Fibroblast of mammary gland (primary cell): ENCODE measurements at places on chromosomes 11 and 22.

GRCh38 chr11:92332986-92333385 lies 108.4 kb downstream of the FAT3 start:
- peak; percentile 41 for DNase-seq

- DNase-seq = peak; percentile 88
Measured at GRCh38 chr22:45452565-45453379, 39.3 kb downstream of the RIBC2 start.

GRCh38 chr22:44459041-44459440 lies 39.0 kb downstream of the RTL6 start:
- DNase-seq = no peak

DNA sequence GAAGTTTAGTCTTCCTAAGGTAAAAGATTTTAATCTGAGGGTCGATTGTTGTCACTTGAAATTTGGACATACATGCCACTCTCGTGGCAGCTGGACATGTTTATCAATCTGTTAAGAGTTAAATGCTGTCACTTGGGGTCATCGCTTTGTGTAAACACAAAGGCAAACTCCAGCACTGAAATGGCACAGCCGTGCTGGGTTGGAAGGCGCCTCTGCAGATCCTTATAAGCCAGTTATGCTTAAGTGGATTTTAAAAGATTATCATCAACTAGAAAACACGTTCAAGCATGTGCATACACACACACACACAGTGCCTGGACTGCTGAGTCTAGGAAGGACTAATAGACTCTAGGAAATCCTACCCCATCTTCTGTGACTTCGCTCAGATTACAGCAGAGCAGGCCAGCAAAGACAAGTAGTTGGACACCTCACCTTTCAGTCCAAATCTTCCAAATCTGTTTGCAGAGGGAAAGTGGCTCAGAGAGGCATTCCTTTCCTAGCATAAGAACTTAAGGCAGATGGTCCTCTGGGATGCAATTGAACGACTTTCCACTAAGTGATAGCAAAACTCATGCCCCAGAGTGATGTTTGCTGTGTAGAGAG lies 83.7 kb downstream of the CACNG2 start:
- no peak for DNase-seq

DNA sequence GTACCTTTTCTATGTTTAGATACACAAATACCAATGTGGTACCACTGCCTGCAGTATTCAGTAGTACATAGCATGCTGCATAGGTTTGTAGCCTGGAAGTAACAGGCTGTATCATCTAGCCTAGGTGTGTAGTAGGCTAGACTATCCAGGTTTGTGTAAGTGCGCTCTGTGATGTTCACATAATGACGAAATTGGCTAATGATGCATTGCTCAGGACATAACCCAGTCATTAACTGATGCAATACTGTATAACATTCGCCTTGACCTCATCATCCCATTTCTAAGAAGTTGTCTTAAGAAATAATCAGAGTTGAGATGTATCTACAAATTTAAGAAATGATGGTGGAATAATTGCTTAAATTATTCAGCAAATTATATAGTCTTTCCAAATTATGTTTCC lies 116.0 kb upstream of the TIMP3 start:
- peak; percentile 15 for DNase-seq

- no peak for DNase-seq
Measured at GRCh38 chr22:20533095-20533878, 25.9 kb downstream of the MED15 start.

GRCh38 chr22:47448231-47449223 lies 686.1 kb downstream of the TBC1D22A start:
- no peak for DNase-seq

- DNase-seq = no peak
Measured at GRCh38 chr22:49664891-49665290, 162.8 kb downstream of the BRD1 start.

DNA sequence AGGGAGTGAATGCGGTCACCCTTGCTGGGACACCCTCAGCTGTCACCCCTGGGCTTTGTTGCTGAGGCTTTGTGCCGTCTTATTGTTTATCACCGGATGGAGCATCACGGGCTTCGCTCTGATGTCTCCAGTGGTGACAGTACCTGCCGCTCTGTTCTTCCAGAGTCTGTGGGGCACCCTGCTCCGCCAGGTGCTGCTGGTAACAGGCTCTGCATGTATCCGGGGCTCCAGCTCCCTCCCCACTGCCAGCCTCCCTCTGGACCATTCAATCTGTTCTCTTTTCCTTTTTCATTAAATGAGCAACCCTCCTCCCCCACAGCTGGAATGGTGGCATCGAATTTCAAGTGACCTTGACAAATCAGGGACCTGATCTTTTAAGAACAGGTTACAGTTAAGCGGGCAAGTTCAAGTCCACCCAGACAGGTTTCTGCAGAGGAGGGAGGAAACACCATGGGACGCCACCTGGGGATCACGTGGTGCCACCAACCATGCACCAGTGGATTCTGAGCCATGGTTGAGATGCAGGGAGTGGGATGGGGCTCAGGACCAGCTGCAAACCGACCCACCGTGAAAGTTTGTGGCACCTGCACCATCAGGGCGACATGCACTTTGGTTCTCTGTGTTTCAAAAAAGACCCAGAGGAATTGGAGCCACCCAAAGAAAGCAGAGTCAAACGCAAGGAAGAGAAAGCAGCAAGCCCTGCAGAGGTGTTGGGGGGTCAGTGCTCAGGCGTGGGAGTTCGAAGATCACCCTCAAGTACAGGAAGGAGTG lies 89.3 kb downstream of the BCR start:
- DNase-seq = no peak

DNA sequence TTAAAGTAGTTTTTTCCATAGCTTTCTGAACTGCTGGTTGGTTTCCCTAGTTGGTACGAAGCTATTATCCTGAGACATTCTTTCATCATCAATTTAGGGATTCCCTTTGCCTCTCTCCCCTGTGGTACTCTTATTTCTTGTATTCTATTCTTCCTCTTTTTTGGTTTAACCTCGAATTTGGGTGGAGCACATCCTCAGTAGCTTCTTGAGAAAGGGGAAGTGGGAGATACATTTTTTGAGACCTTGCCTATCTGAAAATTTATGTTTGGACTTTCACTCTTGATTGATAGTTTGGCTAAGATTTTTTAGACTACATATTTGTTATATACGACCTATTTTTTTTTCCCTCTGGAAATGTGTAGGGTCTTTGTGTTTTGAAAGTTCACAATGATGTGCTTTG lies 121.7 kb upstream of the ZBED5 start:
- DNase-seq = no peak

GRCh38 chr11:12822392-12823022 lies 148.3 kb downstream of the TEAD1 start:
- no peak for DNase-seq

- no peak for DNase-seq
Measured at GRCh38 chr11:68082481-68082880, 38.7 kb downstream of the CHKA start.

GRCh38 chr11:88469561-88470225 lies 132.2 kb upstream of the CTSC start:
- DNase-seq = no peak

DNA sequence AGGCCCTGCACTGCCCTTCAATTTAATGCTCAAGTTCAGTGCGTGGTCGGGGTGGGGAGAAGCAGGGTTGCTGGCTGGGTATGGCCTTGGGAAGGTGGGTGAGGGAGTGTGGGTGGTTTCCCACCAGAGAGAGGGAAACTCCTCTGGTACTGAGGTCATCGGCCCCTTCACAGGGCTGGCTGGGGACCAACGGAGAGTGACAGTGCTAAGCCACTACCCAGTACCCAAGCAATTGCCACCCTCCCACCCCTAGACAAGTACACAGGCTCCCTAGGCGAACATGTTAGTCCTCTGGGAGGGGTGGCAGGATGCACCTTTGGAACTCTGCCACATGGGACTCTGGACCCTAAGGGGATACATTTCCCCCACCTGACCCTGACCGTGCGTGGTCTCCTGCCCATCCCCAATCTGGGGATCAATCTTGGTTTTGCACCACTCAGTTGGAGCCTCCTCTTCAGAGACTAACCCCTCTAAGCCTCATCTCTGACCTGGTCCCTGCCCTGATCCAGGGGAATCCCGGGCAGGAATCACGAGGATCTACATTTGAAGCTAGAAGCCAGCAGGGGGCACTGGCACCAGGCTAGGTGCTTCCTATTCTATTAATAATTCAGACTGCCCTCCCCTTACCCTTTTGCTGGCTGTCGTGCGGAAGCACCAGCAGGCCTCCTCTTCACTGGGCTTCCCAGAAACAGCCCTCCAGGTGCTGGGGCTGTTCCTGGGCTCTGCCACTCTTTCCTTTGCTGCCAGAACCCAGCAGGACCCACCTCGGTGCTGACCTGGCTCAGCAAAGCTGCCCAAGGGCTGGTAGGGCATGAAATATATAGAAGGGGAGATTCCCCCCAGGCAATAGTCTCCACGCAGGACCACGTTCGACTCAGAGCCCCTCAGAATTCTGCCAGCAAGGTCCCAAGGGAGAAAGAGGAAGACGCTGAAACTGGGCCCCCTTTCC lies 377.7 kb downstream of the TENM4 start:
- peak; percentile 49 for DNase-seq

DNA sequence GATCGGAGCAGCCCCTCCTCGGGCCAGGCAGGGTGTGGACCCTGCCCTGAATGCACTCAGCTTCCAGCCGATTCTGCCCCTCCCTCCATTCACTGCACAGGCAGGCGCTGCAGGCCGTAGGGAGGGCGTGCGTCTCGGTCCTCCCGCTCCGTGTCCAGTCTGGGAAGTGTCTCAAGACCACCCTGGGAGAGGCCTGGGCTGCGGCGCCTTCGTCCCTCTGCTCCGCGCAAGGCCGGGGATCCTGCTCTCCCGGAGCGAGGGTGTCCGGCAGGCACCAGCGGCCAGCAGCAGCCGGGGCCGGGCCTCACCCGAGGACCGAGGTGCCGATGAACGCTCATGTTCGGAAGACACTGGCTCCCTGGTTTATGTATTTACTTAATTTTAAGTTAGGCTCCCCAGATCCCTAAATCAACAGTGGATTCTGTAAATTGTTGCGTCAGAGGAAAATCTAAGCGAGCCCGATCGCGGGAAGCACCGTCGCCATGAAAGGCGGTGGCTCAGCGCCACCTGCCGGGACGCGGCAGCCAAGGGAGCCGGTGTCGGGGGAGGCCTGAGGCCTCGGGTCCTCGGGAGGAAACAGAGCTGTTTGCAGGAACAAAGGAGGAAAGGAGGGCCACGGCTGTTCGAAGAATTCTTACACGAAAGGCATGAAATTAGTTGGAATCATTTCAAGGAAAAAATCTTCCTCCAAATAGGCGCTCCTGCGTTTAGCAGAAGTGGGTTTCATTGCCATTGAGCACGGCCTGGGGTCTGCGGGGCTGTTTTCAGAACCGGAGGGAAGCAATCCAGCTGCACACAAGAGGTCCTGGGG lies 195.3 kb downstream of the BRD1 start:
- DNase-seq = peak; percentile 28

- DNase-seq = no peak
Measured at GRCh38 chr11:28417601-28418323, 309.6 kb downstream of the METTL15 start.

DNA sequence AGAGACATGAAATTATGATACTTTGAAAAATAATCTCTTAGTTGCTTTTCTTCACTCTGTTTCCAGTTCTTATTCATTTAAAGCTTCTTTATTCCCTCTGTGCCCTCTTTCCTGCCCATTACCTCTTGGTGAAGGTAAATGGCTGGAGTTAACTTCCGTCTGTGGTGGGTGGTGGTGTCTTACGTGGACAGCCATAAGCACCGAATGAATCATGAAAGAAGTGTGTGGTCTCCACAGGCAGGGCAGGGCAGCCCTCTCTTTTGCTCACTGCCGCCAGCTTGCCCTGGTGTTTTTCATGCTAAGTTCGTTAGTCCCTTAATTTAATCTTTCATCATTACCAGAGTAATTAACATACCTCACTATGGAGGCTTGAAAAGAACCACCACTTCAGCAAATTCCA lies 98.7 kb upstream of the SORL1-AS1 start:
- no peak for DNase-seq

DNA sequence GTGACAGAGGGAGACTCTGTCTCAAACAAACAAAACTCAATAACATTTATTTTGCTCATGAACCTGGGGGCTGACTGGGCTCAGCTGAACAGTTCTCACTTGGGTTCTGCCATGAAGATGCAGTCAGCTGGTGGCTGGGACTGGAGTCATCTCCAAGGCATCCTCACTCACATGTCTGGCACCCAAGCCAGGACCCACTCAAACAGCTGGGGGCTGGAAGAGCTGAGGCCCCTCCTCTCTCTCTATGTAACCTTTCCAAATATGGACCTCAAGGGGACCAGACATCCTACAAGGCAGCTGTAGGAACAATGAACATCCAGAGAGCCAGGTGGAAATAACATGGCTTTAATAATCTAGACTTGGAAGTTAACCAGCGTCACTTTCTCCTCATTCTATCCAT lies 16.8 kb downstream of the HSPA8 start:
- DNase-seq = no peak

DNA sequence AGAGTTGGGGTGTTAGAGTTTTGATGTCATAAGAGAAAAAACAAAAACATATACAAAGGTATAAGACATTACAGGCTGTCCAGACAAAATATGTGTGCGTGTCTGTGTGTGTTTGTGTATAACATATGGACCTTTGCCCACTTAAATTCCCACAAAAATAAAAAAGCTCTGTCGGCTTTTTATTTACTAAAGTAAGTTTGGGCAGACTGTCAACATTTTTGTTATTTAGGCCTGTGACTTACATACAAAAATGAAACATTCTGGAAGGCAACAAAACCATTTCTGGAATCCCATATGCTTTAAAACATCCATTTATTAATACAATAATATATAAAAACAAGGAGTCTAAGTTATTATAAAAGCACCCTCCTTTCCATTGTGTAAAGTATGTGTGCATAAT lies 960.1 kb upstream of the FAT3 start:
- DNase-seq = no peak

GRCh38 chr11:2750101-2750681 lies 50.4 kb upstream of the KCNQ1OT1 start:
- no peak for DNase-seq

GRCh38 chr11:14676068-14676467 lies 32.5 kb downstream of the PDE3B start:
- no peak for DNase-seq

- no peak for DNase-seq
Measured at GRCh38 chr11:122517403-122518379, 137.8 kb upstream of the UBASH3B start.
